ENCODE measurements at places on chromosomes 5 and 9.

DNA sequence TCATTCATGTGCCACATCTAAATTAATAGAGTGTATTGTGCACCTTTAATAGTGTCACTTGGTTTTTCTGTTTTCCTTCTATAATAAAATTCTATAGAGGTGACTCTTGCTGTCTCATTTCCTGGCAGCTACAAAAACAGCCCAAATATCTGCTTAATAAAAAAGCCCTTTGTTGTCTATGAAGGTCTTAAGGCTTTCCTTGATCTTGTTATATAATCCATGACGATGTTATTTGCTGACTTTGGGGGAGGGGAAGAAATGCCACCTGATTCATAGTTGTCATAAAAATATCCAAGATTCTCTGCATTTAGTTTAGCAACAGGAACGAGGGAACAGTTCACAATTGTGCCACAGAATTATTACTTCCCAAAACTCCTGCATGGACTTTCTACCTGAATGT lies 31.3 kb downstream of the CPEB4 start:
- H3K4me3 ChIP-seq = no peak overlapping the region
- peaks cover 29% of the 10 kb centered on the region for H3K4me1 ChIP-seq
- peaks cover 2% of the 10 kb centered on the region for H3K36me3 ChIP-seq
- no peak for DNase-seq
- no peaks in the 10 kb centered on the region for H3K27me3 ChIP-seq

DNA sequence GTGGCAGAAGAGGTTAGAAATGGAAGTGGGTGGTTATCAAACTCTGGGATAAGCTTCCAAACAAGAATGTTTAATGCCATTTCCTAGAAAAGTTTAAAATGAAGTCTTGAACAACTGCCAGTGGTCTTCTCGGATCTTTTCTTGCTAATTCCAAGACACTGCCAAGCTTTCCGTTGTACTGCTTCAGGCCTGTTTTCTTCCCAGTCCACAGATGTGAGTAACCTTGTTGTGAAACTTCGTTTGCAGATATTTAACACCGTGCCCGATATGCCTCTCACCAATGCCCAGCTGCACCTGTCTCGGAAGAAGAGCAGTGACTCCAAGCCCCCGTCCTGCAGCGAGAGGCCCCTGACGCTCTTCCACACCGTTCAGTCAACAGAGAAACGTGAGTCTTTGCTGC lies 269.8 kb downstream of the NR3C1 start:
- no peak for DNase-seq
- H3K27me3 ChIP-seq = no peaks in the 10 kb centered on the region
- no peak overlapping the region for H3K27ac ChIP-seq
- peaks cover 21% of the 10 kb centered on the region for H3K36me3 ChIP-seq

DNA sequence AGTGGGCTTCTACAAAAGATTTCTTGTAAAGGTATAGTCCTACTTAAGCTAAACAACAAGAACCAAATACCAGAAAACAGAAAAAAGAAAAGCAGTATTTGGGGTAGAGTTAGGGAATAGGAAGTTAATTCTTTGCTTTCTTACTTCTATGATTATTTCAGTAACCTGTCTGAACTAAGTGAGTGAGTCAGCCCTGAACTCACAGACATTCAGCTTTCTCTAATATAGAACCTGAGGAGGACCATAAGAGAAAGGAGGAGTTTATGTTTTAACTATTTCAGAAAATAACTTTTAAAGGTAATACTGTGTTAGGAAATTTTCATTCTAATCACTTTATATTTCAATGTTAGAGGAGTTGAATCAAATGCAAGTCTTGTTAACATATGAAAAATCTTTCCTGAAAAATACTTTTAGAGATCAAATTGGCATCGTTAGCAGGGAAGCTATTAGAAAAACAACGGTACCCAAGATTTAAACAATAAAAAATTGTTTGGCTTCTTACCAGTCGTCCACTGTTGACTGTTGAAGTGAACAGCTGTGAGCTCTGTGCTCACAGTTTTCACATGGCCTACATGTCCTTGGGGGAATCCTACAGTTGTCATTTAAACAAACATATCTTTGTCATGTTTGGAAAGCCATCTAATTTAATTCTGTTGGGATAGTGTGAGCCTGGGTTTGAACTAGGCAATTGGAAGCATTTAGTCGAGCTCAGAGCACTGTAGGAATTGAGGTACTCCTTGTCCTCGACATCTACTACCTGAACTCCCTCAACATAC lies 19.9 kb upstream of the ZFAND5 start:
- H3K27ac ChIP-seq = no peak overlapping the region
- DNase-seq = no peak
- no peak overlapping the region for H3K4me3 ChIP-seq
- peaks cover 17% of the 10 kb centered on the region for H3K4me1 ChIP-seq
- no peaks in the 10 kb centered on the region for H3K36me3 ChIP-seq
- no peaks in the 10 kb centered on the region for H3K27me3 ChIP-seq

- no peak for DNase-seq
- H3K4me3 ChIP-seq = no peak overlapping the region
- H3K36me3 ChIP-seq = no peaks in the 10 kb centered on the region
Observed at GRCh38 chr5:90548069-90548593, 10.5 kb upstream of the ADGRV1 start.

GRCh38 chr5:100654895-100655294 lies 119.7 kb downstream of the FAM174A start:
- peaks cover 3% of the 10 kb centered on the region for H3K4me1 ChIP-seq
- H3K36me3 ChIP-seq = no peaks in the 10 kb centered on the region
- no peak for DNase-seq
- no peak overlapping the region for H3K4me3 ChIP-seq
- H3K27ac ChIP-seq = no peak overlapping the region

GRCh38 chr5:158177146-158177545 lies 318.2 kb upstream of the CLINT1 start:
- no peak overlapping the region for H3K4me3 ChIP-seq
- no peaks in the 10 kb centered on the region for H3K27me3 ChIP-seq
- no peak for DNase-seq
- H3K36me3 ChIP-seq = no peaks in the 10 kb centered on the region

- DNase-seq = no peak
- no peaks in the 10 kb centered on the region for H3K36me3 ChIP-seq
- H3K4me3 ChIP-seq = no peak overlapping the region
- H3K27me3 ChIP-seq = no peaks in the 10 kb centered on the region
Observed at GRCh38 chr9:73118286-73118685, 33.4 kb upstream of the ANXA1 start.

- H3K4me3 ChIP-seq = no peak overlapping the region
- no peaks in the 10 kb centered on the region for H3K4me1 ChIP-seq
- H3K27me3 ChIP-seq = peaks cover 17% of the 10 kb centered on the region
- no peaks in the 10 kb centered on the region for H3K36me3 ChIP-seq
- no peak for DNase-seq
Observed at GRCh38 chr9:98491231-98491651, 217.5 kb downstream of the GABBR2 start.

DNA sequence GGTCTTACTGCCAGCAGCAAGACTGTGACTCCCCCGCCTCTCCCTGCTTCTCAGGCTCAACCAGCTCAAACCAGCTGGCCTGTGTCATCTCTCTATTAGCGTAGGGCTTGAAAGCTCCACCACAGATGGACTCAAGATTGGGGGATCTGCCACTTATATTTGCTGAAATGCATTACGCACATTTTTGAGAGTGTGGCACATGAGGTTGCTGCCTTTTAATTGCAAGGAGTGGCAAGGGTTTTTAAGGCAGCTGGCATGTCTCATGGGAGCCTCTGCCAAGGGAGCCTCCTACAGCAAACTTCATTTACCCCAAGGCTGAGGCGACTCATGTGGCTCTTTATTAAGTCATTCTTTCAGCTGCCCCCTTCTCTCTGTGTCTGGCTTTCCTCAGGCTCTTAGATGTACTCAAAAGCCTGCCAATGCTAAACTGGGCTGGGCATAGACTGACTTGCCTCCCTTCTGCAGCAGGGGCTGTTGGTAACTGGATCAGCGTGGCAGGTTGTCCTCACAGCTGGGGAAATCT lies 219.3 kb downstream of the SMARCA2 start:
- H3K4me3 ChIP-seq = no peak overlapping the region
- no peak for DNase-seq
- H3K36me3 ChIP-seq = no peaks in the 10 kb centered on the region
- no peaks in the 10 kb centered on the region for H3K27me3 ChIP-seq
- no peaks in the 10 kb centered on the region for H3K4me1 ChIP-seq
- no peak overlapping the region for H3K27ac ChIP-seq

DNA sequence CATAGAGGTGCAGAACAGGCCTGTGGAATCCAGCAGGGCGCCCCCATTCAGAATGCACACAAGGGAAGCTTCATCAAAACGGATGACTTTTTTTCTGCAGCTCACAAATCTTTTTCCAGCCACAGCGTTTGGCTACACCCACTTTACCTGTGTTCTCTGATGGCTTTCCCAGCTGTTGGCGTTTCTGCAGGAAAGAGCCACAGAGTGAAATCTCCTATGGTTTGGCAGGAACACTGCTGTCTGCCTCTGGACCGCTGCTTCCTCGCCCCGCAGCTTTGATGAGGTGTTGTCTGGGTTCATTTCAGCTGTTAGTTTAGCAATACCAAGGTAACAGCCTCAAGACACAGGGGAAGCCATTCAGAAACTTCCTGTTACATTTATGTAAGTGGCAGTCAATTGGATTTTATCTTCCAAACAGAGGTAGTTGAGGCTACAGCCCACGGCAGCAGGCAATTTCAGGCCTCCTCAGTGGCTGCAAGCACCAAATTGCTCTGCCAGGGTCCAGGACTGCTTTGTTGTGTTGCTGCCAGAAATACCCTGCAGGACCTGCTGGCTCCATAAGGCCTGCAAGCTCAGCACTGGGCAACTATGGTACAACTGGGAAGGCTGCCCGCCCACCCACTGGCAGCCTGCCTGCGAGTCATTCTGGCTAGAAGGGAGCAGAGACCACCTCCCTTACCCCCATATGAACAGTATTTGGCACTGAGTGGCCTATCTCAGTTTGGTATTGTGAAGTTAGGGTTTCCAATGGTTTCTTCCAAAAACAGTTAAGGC lies 96.7 kb downstream of the MVB12B start:
- no peak overlapping the region for H3K4me3 ChIP-seq
- no peak for DNase-seq
- no peaks in the 10 kb centered on the region for H3K27me3 ChIP-seq
- H3K27ac ChIP-seq = no peak overlapping the region
- H3K4me1 ChIP-seq = peaks cover 16% of the 10 kb centered on the region

- H3K27me3 ChIP-seq = peaks cover 13% of the 10 kb centered on the region
- H3K4me3 ChIP-seq = no peak overlapping the region
- no peak overlapping the region for H3K27ac ChIP-seq
- H3K4me1 ChIP-seq = no peaks in the 10 kb centered on the region
- DNase-seq = no peak
- H3K36me3 ChIP-seq = no peaks in the 10 kb centered on the region
Observed at GRCh38 chr5:179301796-179302195, 43.5 kb downstream of the ADAMTS2 start.

DNA sequence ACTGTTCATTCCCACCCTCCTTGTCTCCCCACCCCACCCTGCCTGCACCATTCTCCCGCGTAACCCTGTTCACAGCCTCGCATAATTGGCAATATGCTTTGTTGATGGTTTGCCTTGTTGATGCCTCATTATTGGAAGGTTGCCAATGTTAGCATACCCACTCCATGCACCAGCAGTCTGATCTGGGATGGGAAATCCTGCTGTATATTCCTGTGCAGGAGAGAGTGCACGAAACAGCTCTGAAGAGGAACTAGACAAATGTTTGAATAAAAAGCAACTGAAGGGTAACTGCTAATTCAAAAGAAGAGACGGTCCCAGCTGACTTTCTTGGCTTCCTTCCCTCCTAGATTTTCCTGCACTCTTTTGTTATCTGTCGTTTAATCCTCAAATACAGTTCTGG lies 271.7 kb upstream of the TLE4 start:
- H3K4me3 ChIP-seq = no peak overlapping the region
- H3K4me1 ChIP-seq = no peaks in the 10 kb centered on the region
- no peaks in the 10 kb centered on the region for H3K36me3 ChIP-seq
- DNase-seq = no peak
- no peak overlapping the region for H3K27ac ChIP-seq
- H3K27me3 ChIP-seq = peaks cover 2% of the 10 kb centered on the region

- H3K4me3 ChIP-seq = no peak overlapping the region
- no peak for DNase-seq
- H3K4me1 ChIP-seq = peaks cover 1% of the 10 kb centered on the region
- peaks cover 32% of the 10 kb centered on the region for H3K27me3 ChIP-seq
Observed at GRCh38 chr5:74541381-74541781, 99.1 kb downstream of the ENC1 start.

DNA sequence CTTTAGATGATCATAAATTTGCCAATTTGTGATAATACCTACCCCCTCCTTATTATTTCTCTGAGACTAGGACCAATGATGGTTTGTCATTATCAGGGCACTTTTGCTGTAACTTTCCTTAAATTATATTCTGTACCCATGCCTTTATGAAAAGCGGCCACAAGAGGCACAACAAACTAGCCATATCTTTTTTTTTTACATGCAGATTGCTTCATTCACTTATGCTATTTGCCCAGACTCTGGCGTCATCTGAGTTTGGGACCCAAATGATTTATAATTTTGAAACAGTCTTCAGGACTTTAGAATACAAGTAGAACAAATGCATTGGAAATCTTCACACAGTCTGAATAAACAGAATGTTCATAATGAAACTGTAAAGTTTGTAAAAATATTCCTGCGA lies 408.1 kb downstream of the MAT2B start:
- no peak overlapping the region for H3K27ac ChIP-seq
- DNase-seq = no peak
- no peaks in the 10 kb centered on the region for H3K4me1 ChIP-seq
- no peaks in the 10 kb centered on the region for H3K27me3 ChIP-seq
- H3K36me3 ChIP-seq = no peaks in the 10 kb centered on the region

DNA sequence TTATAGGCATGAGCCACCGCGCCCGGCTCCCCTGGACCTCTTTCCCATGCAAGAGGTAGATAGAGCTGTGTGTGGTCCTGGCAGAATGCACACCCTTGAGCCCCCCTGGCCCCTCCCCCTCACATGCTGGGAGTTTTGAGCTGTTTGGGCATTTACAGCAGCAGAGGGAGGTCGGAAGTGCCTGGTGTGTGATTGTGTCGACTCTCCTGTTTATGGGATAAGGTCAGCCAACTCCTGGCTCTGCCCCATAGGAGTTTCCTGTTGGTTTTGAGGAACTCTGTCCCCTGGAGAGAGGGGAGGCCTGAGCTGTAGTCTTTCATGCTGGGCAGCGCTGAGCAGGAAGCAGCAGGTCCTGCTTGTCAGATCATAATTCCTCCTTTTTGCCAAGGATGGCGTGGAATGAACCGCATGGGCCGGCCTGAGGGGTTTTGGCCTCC lies 6.0 kb downstream of the LRRC8A start:
- no peak overlapping the region for H3K4me3 ChIP-seq
- DNase-seq = no peak
- peak overlapping the region; percentile 63 for H3K27ac ChIP-seq

DNA sequence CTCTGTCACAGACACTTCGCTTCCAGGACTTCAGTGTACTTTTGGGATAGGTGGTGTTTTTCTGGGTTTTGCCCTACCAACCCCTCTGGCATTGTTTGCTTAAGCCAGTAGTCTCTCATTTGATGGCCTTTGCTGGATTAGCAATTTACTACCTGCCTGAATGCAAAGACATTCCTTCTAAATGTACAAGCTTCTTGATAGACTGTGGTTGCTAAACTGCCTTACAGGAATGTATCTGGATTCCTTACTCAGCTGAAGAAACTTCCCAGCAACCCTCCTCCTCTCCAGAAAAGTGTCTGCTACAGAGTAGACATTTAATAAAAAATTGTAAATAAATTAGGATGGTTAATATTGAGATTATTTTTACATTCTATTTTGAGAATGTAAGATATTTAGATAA lies 1916.7 kb downstream of the EFNA5 start:
- no peak overlapping the region for H3K27ac ChIP-seq
- no peak overlapping the region for H3K4me3 ChIP-seq
- DNase-seq = no peak
